Fibroblast of the aortic adventitia (primary cell): ENCODE measurements at places on chromosomes 2 and 18. TPM values are rescaled to one million over a fixed set of nuclear protein-coding genes. Genes with fewer than 3 reads are reported as not detected.

Gene KLF11
- total RNA-seq, result 6.3 and 17.2 TPM in 2 replicates

Gene FAM124B
- total RNA-seq, result under 0.01 and 1.2 TPM in 2 replicates

Gene AP1S3
- 8.1 and 16.8 TPM in 2 replicates for total RNA-seq

Gene ALKAL2
- total RNA-seq, result 1.3 TPM in 1 of 2 replicates, not detected in the other

Gene MFSD2B
- not detected in 2 replicates for total RNA-seq

Gene GCG
- not detected in 2 replicates for total RNA-seq

Gene SPATA3
- total RNA-seq, result not detected in 2 replicates

Gene NLRC4
- total RNA-seq, result not detected in 2 replicates

Gene REEP1
- 0.27 TPM in 1 of 2 replicates, not detected in the other for total RNA-seq

Gene EVX2
- total RNA-seq, result not detected in 2 replicates

Gene UGT1A8
- total RNA-seq, result 0.09 TPM in 1 of 2 replicates, not detected in the other

Gene IL36A
- total RNA-seq, result 2.0 TPM in 1 of 2 replicates, not detected in the other

Gene LRP1B
- 0.36 and 0.74 TPM in 2 replicates for total RNA-seq

Gene SCN9A
- 14.0 and 22.9 TPM in 2 replicates for total RNA-seq

Gene MYO3B
- 0.09 and 0.33 TPM in 2 replicates for total RNA-seq
